Aorta (tissue), 5 donors: ENCODE measurements at places on chromosomes 3 and 15.

DNA sequence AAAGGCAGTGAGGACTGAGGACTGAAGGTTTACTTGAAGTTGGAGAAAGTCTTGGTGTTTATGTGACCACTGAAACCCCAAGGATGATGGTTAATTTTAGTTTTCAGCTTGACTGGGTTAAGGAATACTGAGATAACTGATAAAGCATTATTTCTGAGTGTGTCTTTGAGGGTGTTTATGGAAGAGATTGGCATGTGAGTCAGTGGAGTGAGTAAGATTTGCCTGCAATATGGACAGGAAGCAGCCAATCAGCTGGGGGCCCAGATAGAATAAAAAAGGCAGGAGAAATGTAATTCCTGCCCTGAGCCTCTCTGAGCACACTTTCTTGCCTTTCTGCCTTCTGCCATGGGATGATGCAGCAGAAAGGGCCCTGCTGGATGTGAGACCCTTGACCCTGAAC lies 92.4 kb downstream of the KBTBD8 start:
- H3K36me3 ChIP-seq, result no peaks in the 10 kb centered on the region
- no peak overlapping the region for H3K4me3 ChIP-seq
- no peaks in the 10 kb centered on the region for H3K27me3 ChIP-seq

DNA sequence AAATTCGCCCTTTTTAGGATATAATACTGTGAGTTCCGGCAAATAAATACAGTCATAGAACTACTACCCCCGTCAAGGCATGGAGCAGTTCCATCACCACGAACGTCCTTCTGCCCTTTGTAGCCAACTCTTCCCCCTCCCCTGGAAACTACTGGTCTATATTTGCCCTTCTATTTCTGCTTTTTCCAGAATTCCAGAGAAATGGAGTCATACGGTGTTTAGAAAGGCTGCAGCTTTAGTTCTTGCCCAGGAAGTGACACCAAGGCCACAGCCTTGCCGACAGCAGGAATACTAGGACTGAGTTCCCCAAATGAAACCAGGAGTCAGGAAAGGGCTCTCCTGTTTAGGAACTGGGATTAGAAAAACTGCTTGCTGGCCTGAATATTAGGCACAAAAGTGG lies 291.2 kb downstream of the FAM43A start:
- no peaks in the 10 kb centered on the region for H3K36me3 ChIP-seq
- no peak for DNase-seq
- no peaks in the 10 kb centered on the region for H3K4me1 ChIP-seq
- H3K27me3 ChIP-seq, result no peaks in the 10 kb centered on the region

DNA sequence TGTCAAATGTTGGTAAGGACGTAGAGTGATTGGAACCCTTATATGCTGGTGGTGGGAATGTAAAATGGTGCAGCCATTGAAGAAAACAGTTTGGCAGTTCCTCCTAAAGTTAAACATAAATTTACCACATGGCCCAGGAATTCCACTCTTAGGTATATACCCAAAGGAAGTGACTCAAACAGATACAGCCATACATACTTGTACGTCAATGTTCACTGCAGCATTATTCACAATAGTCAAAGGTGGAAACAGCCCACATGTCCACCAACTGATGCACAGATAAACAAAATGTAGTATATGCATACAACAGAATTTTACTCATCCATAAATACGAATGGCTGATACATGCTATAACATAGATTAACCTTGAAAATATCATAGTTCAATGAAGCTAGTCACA lies 13.2 kb downstream of the CLASP2 start:
- H3K4me3 ChIP-seq, result no peak overlapping the region
- no peaks in the 10 kb centered on the region for H3K27me3 ChIP-seq
- H3K27ac ChIP-seq, result no peak overlapping the region
- no peak for DNase-seq
- peaks cover 2% of the 10 kb centered on the region for H3K4me1 ChIP-seq
- H3K36me3 ChIP-seq, result no peaks in the 10 kb centered on the region

GRCh38 chr3:169041677-169042171 lies 621.8 kb downstream of the MECOM start:
- DNase-seq, result no peak
- no peak overlapping the region for H3K27ac ChIP-seq
- no peak overlapping the region for H3K4me3 ChIP-seq
- no peaks in the 10 kb centered on the region for H3K4me1 ChIP-seq
- H3K36me3 ChIP-seq, result no peaks in the 10 kb centered on the region

- no peak overlapping the region for H3K4me3 ChIP-seq
- no peak overlapping the region for H3K27ac ChIP-seq
- H3K4me1 ChIP-seq, result peaks cover 4% of the 10 kb centered on the region
- DNase-seq, result no peak
- no peaks in the 10 kb centered on the region for H3K36me3 ChIP-seq
- no peaks in the 10 kb centered on the region for H3K27me3 ChIP-seq
These were observed 291.5 kb upstream of the TBL1XR1 start for GRCh38 chr3:177488740-177489139.
